ENCODE measurements at places on chromosomes 6 and 20.

DNA sequence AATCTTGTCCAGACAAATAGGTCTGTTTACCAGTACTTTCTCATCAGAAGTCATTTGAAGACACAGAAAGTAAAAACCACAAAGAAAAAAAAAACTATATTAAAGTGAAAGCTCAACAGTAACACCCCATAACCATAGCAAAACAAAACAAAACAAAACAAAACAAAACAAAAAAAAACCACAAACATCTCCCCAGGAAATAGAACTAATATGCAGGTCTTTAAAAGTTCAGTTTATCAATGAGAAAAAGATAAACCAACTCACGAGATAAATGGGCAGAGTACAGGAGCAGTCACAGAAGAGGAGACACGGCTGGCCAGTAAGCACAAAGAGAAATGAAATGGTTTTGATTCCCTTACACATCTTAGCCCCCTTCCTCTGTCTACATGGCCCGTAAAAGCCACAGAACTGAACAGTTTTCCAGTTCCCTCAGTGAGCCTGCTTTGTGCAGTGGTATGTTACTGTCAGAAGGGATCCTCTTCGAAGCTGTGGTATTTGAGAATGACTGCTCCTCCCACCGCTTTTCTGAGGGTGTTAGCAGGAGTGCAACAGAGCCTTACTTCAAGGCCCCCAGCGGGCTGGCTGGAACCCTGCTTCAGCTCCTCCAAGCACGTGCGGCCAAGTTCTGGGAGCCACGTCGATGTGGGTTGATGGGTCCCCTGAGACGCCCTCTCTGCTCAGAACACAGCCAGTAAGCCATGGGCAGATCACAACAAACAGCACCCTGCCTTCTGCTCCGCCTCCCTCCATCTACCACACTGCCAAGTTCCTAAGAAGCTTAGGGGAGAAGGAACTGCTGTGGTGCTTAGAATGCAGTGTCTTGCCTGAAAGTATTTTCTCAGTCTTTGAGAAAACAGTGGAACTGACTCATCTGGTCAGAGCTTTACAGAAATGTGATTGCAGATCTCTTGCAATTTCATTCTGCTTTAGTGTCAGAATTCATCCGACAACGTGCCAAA lies 14.0 kb downstream of the UST start:
- DNase-seq, result no peak

DNA sequence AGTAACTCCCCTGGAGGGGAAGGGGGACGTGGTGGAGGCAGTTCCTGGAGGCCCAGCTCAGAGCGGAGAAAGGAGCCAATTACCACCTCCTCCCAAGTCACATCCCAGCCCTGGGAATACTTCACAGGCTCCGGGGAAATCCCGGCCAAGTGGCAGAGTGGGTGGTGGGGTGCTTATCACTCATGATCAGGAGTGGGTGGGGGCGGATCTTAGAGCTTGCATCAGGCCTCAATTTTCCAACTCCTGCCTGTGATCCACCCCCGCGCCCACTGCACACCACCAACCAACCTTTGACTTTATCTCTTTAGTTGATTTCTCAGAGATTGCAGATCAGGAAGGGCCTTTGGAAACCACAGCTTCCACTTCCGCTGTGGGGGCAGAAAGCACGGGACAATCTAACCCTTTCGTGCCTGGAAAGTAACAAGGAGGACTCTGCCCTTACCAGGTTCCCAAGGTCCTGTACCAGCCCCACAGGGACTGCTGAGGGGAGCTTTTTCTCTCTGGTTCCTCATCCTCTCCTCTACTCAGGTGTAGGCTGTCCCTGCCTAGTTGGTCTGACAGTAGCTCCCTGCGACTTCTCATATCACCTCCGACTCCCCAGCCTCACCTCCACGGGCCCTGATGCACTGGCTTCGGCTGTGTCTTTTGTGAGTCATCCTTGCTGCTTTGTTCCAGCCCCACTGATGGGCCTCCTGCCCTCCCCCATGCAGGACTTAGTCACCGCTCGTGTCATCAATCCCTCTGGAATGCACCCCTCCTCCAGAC lies 24.9 kb upstream of the IER3 start:
- DNase-seq, result peak; percentile 41

GRCh38 chr20:14914633-14915032 lies 577.2 kb upstream of the FLRT3 start:
- no peak for DNase-seq

DNA sequence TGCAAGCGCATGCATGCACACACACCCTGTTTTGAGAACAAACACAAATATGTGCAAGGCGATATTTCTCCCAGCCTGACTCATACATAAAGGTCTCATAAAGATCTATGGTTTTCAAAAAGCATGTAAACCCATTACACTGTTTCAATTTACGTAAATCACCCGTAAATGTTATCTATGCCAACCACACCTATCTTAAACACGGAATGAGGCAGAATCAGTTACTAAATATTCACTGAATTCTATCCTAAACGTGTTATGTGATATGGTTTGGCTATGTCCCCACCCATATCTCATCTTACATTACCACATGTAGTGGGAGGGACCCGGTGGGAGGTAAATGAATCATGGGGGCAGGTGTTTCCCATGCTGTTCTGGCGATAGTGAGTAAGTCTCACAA lies 621.6 kb downstream of the KIF16B start:
- no peak for DNase-seq

- no peak for DNase-seq
These were observed 174.0 kb downstream of the GJA10 start for GRCh38 chr6:90068264-90068663.

DNA sequence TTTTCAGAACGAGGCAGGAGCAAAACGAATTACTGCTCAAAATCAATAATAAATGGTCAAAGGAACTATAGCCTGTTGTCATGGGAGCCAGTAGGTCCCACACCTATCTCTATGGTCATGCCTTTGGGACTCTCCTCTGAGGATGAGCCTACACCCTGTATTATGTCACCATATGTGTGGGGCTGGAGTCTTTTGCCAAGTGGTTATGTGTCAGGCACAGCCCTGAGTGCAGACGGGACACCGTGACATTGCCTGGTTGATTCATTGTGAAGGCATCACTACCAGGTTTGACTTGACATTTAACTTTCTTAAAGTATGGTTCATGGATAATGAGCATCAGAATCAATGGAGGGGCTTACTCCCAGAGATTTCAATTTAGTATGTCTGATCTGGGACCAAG lies 23.6 kb downstream of the BMP6 start:
- no peak for DNase-seq

DNA sequence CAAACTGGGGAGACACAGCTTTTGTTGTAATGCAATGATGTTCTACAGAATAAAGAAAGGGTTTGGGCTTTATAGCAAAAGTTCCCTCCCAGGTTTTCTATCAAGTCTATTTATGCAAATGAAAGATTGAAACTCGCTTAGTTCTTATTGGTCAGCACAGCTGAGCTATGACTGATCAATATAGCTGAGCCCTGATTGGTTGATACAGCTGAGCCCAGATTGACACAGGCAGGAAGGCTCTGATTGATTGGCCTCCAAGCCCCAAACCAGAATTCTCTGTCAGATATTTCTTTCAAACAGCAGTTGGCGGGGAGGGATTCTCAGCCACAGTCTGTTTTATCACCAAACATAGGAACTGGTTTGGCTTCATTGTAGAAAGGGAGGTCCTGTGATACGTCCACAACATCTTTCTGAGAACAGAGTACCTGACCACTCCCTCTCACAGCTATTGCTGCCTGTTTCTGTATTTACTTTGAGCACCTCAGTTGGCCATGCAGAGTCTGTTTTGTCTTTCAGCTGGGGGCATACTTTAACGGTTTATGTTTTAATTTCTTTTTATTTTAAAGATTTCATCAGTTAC lies 223.5 kb downstream of the PACRG start:
- DNase-seq, result no peak

DNA sequence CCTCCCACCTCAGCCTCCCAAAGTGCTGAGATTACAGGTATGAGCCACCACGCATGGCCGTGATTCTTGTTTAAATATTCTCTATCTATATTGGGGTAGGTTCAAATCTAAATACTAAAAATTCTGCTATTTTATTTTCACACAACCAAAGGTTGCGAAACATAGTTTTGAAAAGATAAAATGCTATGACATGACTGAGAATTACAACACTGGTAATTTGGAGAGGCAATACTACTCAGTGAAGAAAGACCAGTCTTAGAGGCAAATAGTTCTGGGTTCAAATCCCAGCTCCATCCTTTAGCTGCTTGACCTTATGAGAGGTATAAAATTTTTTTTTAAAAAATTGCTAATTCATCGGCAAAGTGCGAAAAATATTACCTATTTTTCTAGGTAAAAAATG lies 137.0 kb upstream of the PREP start:
- no peak for DNase-seq

- DNase-seq, result no peak
These were observed 313.6 kb downstream of the ALDH8A1 start for GRCh38 chr6:134636186-134636799.

- no peak for DNase-seq
These were observed 66.8 kb downstream of the CPNE5 start for GRCh38 chr6:36772397-36772796.

GRCh38 chr20:33506576-33506975 lies 16.7 kb downstream of the CBFA2T2 start:
- DNase-seq, result no peak

DNA sequence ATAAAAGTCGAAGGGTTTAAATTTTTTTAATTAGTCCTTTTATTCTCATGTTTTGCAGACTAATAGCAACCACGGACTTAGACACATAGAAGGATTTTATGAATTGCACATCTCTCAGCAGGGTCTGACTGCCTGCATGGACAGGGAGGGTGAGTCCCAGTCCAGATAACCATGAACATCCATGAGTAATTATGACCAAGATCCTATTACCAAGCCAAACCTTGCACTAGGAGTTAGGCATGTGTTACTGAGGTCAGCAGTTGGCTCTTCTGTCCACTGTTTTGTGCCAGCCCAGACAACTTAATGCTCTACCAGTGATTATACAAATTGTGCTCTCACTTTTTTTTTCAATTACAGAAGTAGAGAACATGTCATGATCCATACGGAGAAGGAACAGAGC lies 211.2 kb downstream of the MAFB start:
- no peak for DNase-seq

DNA sequence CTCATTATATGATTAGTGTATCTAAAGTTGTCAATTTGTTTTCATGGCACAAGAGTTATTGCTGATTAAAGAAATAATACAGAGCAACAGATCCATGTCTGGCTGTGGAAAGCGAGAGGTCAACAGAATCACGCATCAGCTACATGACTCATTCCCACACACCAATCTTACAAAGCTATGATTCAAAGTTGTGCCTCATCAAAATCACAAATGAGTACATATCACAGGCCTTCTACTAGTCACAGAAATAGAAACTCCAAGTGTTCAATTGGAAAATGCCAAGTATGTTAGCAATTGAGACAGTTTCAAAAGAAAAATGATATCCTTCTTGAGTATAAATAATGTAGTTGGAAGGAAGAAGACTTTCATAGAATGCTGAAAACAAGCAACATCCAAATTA lies 57.8 kb upstream of the NKAIN2 start:
- no peak for DNase-seq

- no peak for DNase-seq
These were observed 27.8 kb downstream of the TNXB start for GRCh38 chr6:32081168-32081990.

GRCh38 chr6:38636027-38636426 lies 3.7 kb downstream of the BTBD9 start:
- no peak for DNase-seq

DNA sequence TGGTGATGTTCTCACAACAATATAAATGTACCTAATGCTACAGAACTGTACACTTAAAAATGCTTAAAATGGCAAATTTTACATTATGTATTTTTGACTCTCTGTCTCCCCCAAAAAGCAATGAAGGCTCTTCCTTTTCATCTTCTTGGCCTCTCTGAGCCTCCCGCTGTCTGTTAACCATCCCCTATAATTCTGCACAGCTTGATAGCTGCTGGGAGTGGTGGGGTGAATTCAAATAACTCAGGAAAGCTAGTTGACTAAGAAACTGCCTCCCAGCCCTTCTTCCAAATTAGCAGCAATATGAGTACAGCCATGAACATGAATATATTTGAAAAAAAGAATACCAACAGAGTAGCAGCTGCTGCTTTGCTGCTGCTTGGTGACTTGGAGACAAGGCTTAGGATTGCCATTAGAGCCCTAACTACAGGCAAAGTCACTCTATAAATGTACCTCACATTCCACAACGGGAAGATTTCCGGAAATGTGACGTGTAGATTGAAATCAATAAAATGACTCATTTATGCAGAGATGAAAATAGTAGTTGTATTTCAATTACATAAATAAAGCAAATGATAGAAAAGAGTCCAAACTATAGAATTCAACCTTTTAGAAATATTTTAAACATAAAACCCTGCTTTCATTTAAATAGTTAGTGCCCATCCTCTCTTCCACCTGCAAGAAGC lies 200.1 kb upstream of the HEY2 start:
- DNase-seq, result no peak

- DNase-seq, result no peak
These were observed 168.1 kb downstream of the NFATC2 start for GRCh38 chr20:51374456-51374830.

GRCh38 chr6:45619994-45620471 lies 242.3 kb upstream of the SUPT3H start:
- DNase-seq, result no peak

- DNase-seq, result no peak
These were observed 41.0 kb downstream of the PKHD1 start for GRCh38 chr6:52046456-52046855.

DNA sequence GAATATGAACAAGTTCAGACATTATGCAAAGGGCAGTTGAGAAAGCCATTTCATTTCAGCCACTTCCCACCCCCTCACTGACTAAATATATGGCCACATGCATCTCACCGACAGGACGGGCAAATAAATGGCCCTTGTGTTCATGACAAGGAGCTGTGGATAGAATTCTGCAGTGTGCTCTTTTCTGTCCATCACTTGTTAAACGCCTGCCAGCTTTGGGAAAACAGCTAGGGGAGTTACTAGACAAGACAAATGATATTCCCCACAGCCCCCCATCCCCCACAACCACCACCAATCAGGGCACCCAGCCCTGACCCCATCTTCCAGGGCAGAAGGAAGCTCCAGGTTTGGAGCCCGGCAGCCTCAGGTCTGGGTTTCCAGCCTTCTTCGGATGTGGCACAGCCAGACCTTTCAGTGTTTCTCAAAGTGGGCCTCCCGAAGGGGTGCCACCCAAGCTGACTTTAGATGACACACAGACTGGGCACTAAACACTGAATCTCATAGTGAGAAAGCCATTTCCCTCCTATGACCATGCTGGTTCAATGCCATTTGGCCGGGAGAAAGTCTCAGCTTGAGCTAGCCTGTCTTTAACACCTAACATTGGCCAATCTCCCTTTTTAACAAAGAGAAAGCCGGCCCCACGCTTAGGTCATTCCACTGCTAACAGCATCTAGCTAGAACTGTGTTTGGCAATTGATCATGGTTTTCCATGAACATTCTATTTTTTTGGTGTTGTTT lies 4.0 kb upstream of the RIPOR3 start:
- DNase-seq, result no peak

- DNase-seq, result no peak
These were observed 12.9 kb downstream of the ANKS1A start for GRCh38 chr6:34901930-34902329.

Data from activated naive CD4-positive, alpha-beta T cell (primary cell).